ENCODE measurements at places on chromosomes 1 and 21.

DNA sequence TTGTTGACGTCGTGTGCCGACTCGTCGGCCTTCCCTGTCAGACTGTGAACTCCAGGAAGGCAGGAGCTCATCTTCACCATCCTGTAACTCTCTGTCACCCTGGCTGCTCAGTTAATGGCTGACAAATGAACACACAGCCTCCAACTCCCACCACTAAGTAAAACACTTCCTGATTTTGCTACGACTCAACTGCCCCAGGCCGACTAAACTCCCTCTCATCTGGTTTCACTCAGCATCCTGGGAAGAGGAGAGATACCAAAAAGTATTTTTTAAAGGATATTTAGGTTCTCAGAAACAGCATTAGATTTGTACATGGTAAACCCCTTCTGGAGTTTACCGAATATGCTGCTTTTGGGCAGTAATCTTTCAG lies 18.2 kb upstream of the LHX4 start:
- DNase-seq: no peak

- DNase-seq: no peak
These were observed 1.1 kb upstream of the SYNC start for GRCh38 chr1:32703479-32704291.

GRCh38 chr1:162279136-162279498 lies 97.5 kb downstream of the SPATA46 start:
- DNase-seq: no peak

GRCh38 chr1:147246910-147247655 lies 4.6 kb downstream of the CHD1L start:
- no peak for DNase-seq

- DNase-seq: no peak
These were observed 180.2 kb upstream of the MAP1LC3C start for GRCh38 chr1:242178924-242179708.

DNA sequence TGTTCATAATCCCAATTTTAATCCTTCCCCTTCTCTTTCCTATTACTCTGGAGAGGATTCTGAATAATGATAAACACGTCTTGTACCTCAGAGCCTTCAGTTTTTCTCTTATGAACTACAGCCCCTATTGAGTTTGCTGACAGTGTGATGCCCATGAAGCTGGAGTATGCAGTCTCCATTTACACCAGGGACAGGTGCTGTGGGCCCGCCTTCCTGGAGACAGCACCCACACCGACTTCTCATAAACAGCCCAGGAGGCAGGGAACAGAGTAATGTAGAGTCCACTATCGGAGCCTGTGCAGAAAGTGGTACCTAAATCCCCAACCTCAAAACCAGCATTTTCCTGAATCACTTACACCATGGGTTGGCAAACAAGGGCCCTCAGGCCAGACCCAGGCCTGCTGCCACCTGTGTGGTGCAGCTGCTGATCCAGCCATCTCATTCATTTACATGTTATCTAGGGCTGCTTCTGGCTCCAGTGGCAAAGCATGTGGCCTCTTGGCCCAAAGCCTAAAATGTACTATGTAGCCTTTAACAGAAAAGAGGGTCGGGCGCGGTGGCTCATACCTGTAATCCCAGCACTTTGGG lies 95.1 kb upstream of the KRTAP19-8 start:
- no peak for DNase-seq

- DNase-seq: no peak
These were observed 43.0 kb upstream of the RXRG start for GRCh38 chr1:165487921-165488320.

- DNase-seq: no peak
These were observed 14.0 kb downstream of the KDM5B start for GRCh38 chr1:202794051-202794740.
